Activated naive CD8-positive, alpha-beta T cell treated with anti-CD3 and anti-CD28 coated beads for 36 hours (primary cell): ENCODE measurements at places on chromosomes 7 and 10.
A peak's percentile ranks its signal among the peaks of the same experiment; 100 is the strongest.

DNA sequence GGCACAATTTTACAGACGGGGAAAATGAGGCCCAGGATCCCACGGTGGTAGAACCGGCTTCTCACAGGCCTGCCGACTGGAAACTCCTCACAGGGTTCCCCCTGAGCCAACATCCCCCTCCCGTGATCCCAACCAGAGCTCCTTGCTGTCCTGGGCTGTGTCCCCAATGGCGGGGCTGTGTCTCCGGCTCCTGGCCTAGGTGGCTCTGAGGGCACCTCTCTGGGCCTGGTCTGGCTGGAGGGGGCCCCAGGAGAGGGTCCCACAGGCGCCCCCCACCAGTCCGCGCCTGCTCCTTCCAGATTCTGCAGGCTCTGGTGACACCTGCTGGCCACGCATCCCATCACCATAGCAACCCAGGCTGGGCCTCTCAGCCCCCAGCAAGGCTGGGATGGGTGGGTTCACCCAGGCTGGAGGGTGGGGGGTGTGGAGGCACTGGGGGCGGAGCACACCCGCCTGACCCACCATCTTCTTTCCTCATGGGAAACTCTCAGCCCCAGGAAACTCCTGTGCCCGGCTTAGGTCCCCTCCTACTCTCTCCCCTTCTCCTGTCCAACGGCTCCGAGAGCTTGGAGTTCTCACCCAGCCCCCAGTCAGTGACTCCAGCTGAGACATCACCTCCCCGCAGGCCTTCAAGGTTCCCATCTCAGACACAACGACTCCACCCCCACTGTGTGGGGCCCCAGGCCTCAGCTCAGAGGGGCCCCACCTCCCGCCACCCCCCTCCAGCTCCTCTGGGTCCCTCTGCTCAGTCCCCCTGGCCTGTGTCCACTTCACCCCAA, 27.1 kb upstream of the TNRC18 start:
- DNase-seq = peak; percentile 43

DNA sequence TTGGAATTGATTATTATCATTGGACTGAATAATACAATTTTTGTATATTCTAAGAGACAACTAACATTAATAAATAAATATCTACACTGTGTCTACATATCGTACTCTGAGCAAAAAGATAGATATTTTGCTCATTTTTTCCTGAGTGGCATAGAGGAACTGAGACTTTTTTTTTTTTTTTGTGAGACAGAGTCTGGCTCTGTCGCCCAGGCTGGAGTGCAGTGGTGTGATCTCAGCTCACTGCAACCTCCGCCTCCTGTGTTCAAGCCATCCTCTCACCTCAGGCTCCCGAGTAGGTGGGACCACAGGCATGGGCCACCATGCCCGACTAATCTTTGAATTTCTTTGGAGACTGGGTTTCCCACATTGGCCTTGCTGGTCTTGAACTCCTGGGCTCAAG, 14.0 kb downstream of the KMT2E start:
- no peak for DNase-seq

DNA sequence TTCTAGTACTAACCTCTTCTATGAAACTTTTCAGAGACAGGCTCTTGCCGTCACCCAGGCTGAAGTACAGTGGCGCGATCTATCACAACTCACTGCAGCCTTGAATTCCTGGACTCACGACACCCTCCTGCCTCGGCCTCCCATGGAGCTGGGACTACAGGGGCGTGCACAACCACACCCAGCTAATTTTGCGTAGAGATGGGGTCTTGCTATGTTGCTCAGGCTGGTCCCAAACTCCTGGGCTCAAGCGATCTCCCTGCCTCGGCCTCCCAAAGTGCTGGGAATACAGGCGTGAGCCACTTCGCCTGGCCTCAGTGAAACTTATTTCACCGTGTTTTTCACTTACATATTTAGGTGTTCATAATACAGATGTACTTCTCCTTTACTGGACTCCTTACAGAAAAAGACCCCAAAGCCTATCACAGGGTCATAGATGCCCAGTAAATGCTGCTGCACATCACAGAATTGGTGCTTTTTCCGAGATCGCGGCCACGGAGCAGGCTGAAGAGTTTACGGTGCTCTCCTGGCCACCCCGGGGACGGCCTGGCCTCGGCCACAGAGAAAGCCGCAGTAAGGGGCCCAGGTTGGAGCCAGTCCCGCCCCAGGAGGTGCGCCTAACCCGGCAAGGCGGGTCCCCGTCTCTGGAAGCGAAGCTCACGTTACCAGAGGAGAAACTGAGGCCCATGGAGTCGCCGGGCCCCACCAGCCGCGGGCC, 595 bp downstream of the TBL2 start:
- no peak for DNase-seq

GRCh38 chr10:103507235-103508191, 14.0 kb downstream of the NEURL1 start:
- DNase-seq = no peak

DNA sequence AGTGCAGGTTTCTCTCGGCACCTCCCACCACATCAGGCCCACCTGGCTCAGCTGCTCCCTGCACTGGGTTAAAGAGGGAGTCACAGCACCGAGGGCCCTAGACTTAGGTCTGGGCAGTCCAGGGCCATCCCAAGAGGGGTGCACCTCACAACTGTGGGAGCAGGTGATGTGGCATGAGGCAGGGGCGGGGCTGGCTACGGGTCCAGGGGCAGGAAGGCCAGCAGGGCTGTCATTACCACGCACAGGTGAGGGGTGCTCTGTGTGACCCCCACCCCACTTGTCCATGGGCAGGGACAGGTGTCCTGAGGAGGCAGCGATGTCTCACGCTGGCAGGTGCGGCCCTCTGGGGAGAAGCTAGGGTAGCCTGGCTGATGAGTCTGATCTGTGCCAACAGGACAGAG, 40.5 kb upstream of the DPYSL4 start:
- no peak for DNase-seq

GRCh38 chr10:119348516-119349240, 141.3 kb downstream of the GRK5 start:
- no peak for DNase-seq

DNA sequence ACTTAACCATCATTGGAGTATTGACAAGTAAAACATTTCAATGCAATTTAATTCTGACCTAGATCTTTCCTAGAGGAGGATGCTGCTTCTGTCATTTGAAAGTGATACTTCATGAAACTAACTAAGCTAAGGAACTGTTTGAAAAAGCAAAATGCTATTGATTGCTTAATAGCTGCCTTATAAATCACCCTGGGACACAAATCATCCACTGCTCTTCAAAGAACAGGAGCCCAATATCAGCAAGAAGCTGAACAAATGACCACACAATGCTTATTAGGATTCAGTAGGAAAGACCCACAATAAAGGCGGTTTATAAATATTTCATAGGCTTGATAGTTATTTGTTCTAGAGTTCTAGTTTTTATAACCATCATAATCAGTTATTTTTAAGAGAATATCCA, 216.3 kb downstream of the TEX36 start:
- DNase-seq = no peak

GRCh38 chr10:12780634-12781601, 220.6 kb downstream of the CCDC3 start:
- DNase-seq = no peak

- no peak for DNase-seq
Observed at GRCh38 chr7:44292876-44293560, 32.4 kb downstream of the CAMK2B start.

GRCh38 chr10:96041146-96041545, 2.2 kb upstream of the CCNJ start:
- DNase-seq = no peak

- no peak for DNase-seq
Observed at GRCh38 chr10:52400562-52400961, 86.5 kb downstream of the DKK1 start.

DNA sequence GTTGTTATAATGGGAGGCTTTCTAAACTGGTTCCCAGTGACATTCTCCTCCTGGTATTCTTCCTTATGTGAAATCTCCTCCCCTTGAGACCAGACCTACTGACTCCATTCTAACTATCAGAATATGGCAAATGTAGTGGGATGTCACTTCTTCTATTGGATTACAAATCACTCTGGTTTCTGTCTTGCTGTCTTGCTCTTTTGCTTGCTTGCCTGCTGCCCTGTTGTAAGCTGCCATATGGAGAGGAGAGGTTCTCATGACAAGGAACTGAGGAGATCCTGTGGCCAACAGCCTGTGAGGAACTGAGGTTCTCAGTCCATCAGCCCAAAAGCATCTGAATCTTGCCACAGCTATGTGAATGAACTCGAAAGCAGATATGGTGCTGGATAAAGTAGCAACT, 4.7 kb upstream of the NRCAM start:
- DNase-seq = no peak

GRCh38 chr10:91694170-91694794, 61.4 kb upstream of the PPP1R3C start:
- DNase-seq = no peak

DNA sequence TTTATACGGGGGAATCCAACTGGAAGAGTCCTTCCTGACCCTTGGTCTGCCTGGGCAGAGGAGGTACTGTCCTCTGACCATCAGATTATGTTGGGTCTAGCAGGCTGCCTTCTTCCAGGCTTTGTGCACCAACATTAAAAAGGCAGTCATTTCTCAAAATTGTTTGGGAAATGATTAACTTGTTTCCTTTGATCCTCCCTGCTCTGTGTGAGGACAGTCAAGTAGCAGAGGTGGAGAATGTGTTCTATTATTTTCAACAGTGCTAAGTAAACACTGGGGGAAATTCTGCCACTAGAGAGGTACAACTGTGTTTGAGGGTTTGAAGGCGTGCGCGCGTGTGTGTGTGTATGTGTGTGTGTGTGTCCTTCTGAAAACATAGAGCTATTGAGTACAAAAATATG, 20.6 kb downstream of the ACSL5 start:
- DNase-seq = no peak

DNA sequence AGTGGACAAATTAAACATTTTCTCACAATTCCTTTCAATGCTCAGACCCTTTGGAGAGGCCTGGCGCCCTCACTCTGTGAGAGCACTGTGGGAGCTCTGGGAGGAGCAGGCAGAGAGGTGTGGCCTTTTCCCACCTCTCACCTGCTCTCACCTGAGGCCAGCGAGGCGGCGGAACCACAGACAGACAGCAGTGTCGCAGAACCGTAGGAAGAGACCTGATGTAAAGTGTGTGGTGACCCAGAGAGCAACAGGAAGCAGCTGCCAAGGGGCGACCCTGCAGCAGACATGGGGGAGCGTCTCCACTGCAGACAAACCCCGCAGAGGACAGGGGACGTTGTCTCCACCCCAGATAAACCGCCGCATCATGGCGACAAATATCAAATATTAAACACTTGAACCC, 15.6 kb upstream of the PARP12 start:
- DNase-seq = no peak

DNA sequence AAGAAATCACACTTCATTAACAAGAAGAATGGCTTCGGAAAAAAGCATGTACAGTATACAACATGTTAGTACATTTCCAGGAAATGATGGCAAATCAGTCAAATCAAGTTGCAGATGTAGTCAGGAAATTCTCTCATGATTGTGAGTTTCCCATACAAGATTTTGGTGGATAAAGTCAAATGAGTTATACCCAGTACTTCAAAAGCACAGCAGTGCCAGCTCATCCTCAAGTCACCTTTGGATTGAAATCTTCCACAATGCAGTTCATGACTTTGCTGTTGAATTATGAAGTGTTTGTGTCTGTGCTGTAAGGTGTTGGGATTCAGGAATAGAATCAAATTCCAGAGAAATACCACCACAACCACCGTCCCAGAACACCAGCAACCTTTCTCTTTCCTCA, 301.3 kb upstream of the BMPER start:
- DNase-seq = no peak

- no peak for DNase-seq
Observed at GRCh38 chr10:25639646-25640045, 294.4 kb upstream of the MYO3A start.

DNA sequence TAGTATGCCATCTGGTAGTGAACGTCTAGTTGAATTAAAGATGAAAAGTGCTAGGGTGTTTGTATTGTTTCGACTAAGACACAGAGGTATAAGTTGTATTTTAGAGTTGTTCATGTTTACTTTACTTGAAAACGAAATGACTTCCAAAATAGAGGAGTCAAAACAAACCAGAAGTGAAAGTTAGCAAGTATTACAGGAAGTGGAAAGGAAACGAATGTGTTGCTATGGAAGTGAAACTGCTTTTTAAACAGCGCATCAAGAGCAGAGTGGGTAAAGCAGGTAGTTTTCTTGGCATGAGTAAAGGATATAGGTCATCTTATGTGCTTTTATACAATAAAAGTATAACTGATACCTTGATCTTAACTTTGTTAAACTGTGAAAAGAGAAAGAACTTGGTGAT, 20.0 kb upstream of the GALNTL5 start:
- DNase-seq = no peak

DNA sequence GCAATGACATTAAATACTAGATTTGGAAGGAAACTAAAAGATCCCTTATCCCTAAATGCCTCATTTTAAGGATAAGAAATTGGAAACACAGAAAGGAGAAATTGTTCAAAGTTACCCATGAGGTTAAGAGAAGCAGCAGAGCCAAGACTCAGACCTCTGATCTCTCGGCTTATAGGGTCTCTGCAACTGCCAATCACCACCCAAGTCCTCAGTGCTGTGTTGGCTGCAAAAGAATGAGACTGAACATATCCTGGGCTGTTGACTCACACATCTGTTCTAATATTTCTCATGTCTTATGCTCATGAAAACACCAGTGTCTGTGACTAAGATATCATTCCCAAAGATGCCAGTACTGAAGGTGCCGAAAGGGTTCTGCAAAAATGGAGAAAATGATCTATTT, 153.3 kb downstream of the XPNPEP1 start:
- DNase-seq = no peak

DNA sequence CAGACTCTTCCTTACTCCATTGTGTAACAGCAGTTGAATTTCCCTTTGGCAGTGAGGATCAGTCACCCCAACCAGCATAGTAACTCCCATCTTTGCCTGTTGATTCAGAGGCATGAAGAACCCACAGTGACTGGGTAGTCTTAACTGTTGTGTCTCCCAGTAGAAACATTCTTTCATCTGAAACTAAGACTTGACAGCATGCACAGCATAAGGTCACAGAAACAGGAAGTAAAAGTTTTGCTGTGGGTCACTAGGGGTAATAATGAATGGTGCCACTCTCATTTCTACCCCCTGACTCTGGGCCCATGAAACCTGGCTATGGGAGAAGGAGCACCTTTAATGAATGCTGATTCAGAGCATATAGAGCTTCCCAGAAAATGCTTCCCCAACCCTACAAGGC, 8.3 kb upstream of the FRMPD2 start:
- DNase-seq = no peak

DNA sequence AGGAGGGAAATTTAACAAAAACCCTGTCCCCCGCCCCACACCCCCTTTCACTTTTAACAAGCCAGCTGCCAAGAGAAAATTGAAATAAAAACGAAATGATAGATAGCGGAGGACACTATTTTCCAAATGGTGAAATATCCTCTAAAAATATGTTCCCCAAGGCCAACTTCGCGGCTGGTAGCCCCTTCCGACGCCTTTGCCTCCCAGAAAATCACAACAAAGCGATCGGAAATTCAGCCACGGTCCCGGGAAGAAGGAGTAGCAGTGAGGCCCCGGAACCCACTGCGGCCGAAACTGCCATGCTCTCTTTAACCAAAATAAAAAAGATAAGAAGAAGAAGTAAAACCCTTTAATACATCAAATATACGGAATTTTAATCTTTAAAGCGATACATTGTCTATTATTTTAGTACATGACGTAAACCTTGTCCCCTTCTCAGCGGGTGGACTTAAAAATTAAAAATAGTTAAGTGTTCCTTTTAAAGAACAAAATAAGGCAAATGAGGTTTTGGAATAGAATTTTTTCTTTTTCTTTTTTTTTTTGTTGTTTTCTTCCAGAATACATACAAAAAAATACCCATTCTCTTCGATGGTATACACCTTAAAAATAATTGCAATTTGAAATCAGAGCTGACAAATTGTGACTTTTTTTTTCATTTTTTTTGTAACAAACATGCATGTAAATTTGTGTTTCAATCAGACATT, 3.9 kb downstream of the ZNF503 start:
- DNase-seq = no peak

- no peak for DNase-seq
Observed at GRCh38 chr10:7345717-7346116, 65.1 kb downstream of the SFMBT2 start.
